ENCODE measurements at places on chromosomes 5 and 9. TPM values are rescaled to one million over a fixed set of nuclear protein-coding genes. Genes with fewer than 3 reads are reported as not detected.
A peak's percentile ranks its signal among the peaks of the same experiment; 100 is the strongest.

GRCh38 chr5:14497311-14497710 lies 84.3 kb upstream of the OTULINL start:
- no peak overlapping the region for H3K4me3 ChIP-seq
- no peaks in the 10 kb centered on the region for H3K4me1 ChIP-seq
- H3K27ac ChIP-seq = no peak overlapping the region
- H3K36me3 ChIP-seq = peaks cover 29% of the 10 kb centered on the region

Gene TLX3
- total RNA-seq = not detected

- H3K27me3 ChIP-seq = no peaks in the 10 kb centered on the region
- DNase-seq = no peak
- no peak overlapping the region for H3K27ac ChIP-seq
- no peaks in the 10 kb centered on the region for H3K36me3 ChIP-seq
- H3K4me1 ChIP-seq = no peaks in the 10 kb centered on the region
Observed at GRCh38 chr5:126137891-126138280, 285.3 kb upstream of the GRAMD2B start.

DNA sequence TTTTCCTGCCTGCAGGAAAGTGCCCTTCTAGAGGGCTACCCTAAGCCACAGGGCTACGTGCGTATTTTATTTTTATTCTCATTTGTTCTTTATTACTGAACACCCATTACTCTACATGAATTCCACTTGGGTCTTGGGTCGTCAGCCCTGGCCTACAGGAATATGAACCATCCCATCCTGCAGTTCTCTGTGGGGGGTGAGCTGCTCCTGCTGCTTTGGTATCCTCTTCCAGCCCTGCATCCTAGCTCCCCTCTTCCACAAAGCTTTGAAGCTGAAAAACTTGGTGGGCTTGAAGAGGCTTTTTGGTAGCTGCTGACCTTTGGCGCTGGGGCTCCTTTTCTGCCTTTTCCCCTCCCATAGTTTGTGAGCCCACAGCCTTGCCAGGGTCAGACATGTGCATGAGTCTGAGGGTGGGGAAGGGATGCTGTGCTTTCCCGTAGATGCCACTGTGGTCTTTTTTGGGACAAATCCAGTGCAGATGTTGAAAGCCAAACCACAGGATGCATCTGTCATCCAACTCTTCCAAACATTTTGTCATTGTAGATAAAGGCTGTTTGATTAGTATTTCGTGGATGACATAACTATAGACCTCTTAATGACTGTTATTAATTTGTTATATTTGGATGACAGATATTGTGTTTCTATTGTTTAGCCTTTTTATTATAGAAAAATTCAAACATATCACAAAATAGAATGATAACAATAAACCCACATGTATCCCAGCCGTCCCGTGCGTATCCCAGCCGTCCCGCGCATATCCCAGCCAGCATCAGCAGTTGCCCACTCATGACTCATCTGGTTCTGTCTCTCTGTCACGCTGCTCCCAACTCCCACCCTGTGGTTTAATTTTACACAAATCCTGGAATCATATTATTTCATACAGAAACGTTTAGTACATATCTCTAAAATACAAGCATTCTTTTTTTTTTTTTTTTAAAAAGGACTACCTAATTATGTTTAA lies 43.9 kb downstream of the SLC46A2 start:
- no peak overlapping the region for H3K27ac ChIP-seq
- H3K36me3 ChIP-seq = no peaks in the 10 kb centered on the region
- H3K4me3 ChIP-seq = no peak overlapping the region
- no peaks in the 10 kb centered on the region for H3K27me3 ChIP-seq

DNA sequence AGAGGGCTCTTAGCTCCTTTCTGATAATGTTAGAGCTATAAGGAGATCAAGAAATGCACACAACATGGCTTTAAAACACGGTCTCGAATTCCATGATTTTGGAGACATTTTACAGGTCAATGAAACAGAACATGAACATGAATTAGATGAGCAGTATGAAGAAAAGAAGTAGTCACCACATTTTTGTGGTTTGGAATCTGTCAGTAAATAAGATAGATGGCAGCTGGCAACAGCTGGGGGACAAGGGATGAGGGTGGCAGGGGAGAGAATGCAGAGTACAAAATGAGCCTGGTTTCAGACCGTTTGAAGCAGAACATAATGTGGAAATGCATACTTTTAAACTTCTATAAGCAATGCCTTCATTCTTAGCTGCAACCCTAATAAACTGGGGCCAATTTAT lies 107.1 kb downstream of the OXCT1 start:
- no peaks in the 10 kb centered on the region for H3K27me3 ChIP-seq
- H3K27ac ChIP-seq = no peak overlapping the region
- no peaks in the 10 kb centered on the region for H3K36me3 ChIP-seq
- H3K4me3 ChIP-seq = no peak overlapping the region
- H3K4me1 ChIP-seq = peaks cover 7% of the 10 kb centered on the region

DNA sequence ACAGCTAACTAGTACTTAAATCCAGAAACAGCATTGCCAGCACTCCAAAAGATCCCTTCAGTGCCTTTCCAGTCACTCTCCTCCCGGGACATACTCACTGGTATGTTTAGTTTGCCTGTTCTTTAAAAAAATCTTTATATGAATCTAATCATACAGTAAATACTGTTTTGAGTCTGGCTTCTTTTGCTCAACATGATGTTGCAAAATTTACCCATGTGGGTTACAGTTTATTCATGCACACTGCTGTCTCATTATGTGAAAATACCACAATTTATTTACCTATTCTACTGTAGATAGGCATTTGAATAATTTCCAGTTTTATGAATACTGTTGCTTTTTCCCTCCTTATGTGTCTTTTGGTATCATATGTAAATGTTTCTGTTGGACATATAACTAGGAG lies 13.5 kb downstream of the NDFIP1 start:
- H3K4me1 ChIP-seq = peaks cover 12% of the 10 kb centered on the region
- no peak overlapping the region for H3K4me3 ChIP-seq
- peaks cover 5% of the 10 kb centered on the region for H3K36me3 ChIP-seq
- no peak overlapping the region for H3K27ac ChIP-seq

DNA sequence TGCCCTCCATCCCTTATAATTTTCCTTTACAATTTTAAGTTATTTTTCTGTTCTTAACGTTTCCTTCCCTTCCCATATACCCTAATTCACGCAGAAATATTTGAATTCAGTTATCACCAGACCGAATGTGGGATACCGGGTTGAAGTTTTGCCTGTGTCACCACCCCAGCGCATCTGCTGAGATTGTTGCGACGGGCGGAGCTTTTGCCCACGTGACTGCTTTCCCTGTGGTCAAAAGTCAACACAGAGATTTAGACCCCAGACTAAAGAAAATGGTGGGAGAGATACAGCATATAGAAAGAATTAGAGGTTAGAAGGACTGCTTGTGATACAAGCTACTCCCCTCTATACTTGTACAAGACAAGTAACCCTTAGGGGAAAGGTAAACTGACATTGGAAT lies 326.4 kb upstream of the CTNND2 start:
- no peaks in the 10 kb centered on the region for H3K4me1 ChIP-seq
- H3K27ac ChIP-seq = no peak overlapping the region
- DNase-seq = no peak
- H3K27me3 ChIP-seq = no peaks in the 10 kb centered on the region
- H3K4me3 ChIP-seq = no peak overlapping the region

- no peak overlapping the region for H3K4me3 ChIP-seq
- DNase-seq = no peak
- no peaks in the 10 kb centered on the region for H3K4me1 ChIP-seq
- H3K27me3 ChIP-seq = no peaks in the 10 kb centered on the region
- H3K27ac ChIP-seq = peak overlapping the region; percentile 10
Observed at GRCh38 chr9:75997206-75997605, 106.7 kb downstream of the PCSK5 start.

Gene PCDHGA8
- 1.8 TPM for total RNA-seq

DNA sequence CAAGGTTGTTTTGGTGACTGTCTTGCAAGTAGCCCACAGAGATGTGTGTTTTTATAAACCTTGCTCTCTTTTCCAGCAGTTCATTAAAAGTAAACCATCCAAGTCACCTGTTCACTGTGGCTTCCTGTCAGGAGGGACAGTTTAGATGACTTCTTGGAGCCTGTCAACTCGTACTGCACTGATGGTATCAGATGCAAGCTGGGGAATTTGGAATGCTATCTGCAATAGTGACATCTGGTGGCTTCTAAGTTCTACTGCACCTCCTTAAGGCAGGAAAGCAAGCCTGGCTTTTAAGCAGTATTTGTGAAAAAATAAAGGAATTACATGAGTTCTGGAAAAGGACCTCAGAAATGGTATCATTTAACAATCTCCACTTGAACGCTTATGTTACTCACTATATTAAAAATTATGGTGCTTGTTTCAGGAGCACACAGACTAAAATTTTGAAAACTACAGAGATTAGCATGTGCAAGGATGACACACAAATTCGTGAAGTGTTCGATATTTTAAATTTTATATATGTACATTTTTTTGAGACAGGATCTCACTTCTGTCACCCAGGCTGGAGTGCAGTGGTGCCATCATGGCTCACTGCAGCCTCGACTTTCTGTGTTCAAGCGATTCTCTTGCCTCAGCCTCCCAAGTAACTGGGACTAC lies 164.0 kb downstream of the TTC39B start:
- H3K27ac ChIP-seq = no peak overlapping the region
- H3K27me3 ChIP-seq = no peaks in the 10 kb centered on the region
- no peaks in the 10 kb centered on the region for H3K4me1 ChIP-seq
- no peaks in the 10 kb centered on the region for H3K36me3 ChIP-seq
- DNase-seq = peak; percentile 74

DNA sequence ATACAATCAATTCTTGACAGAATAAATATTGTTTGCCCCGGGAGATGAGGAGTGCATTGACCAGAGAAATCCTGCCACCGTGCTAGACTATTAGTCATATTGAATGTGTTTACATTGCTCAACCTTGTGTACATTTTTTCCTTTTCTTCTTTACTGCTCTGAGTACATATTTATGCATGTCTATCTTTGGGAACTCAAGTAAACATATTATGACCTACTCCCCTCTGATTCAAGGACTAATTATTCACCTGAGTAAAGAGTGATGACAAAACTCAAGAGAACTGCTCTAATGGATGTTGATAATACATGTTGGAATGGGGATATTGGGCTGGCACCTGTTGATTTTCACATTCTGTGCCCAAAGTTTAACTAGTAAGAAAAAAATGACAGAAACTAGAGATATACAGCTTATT lies 3.9 kb upstream of the SPINK1 start:
- no peak overlapping the region for H3K27ac ChIP-seq
- H3K4me3 ChIP-seq = no peak overlapping the region
- no peaks in the 10 kb centered on the region for H3K4me1 ChIP-seq
- H3K36me3 ChIP-seq = no peaks in the 10 kb centered on the region
- DNase-seq = no peak
- H3K27me3 ChIP-seq = no peaks in the 10 kb centered on the region

Gene OR1J4
- total RNA-seq = not detected

DNA sequence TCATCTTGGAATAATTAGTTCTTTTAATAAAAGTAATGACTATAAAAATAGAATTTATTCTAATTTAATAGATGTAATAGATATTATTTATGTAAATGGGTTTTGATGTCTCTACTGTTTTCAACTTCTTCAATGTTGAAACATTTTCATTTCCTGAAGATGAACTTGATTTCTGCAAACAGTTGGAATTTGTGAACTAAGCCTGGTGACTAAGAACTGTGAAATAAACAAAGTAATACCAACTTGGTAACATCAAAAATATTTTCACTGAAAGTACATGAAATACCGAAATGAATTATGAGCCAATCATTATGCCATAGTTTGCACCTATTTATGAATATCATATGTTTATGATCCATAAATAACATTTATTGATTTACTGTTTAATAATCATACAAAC lies 143.8 kb upstream of the FGF10 start:
- DNase-seq = no peak
- H3K4me1 ChIP-seq = no peaks in the 10 kb centered on the region
- H3K4me3 ChIP-seq = no peak overlapping the region
- no peaks in the 10 kb centered on the region for H3K27me3 ChIP-seq

Gene MSMP
- 0.47 TPM for total RNA-seq

- H3K4me1 ChIP-seq = no peaks in the 10 kb centered on the region
- peaks cover 2% of the 10 kb centered on the region for H3K36me3 ChIP-seq
- no peak for DNase-seq
- no peaks in the 10 kb centered on the region for H3K27me3 ChIP-seq
- H3K27ac ChIP-seq = no peak overlapping the region
Observed at GRCh38 chr5:66080664-66081063, 63.4 kb upstream of the SREK1 start.

GRCh38 chr5:7869474-7870136 lies 657 bp downstream of the MTRR start:
- no peaks in the 10 kb centered on the region for H3K36me3 ChIP-seq
- H3K4me3 ChIP-seq = peak overlapping the region; percentile 94
- DNase-seq = peak; percentile 31
- peaks cover 12% of the 10 kb centered on the region for H3K4me1 ChIP-seq
- H3K27ac ChIP-seq = peak overlapping the region; percentile 41
- no peaks in the 10 kb centered on the region for H3K27me3 ChIP-seq

- no peaks in the 10 kb centered on the region for H3K36me3 ChIP-seq
- H3K27ac ChIP-seq = no peak overlapping the region
- no peaks in the 10 kb centered on the region for H3K4me1 ChIP-seq
- peak overlapping the region; percentile 32 for H3K4me3 ChIP-seq
- DNase-seq = peak; percentile 89
- no peaks in the 10 kb centered on the region for H3K27me3 ChIP-seq
Observed at GRCh38 chr5:73215891-73216610, 43.1 kb downstream of the TMEM174 start.

DNA sequence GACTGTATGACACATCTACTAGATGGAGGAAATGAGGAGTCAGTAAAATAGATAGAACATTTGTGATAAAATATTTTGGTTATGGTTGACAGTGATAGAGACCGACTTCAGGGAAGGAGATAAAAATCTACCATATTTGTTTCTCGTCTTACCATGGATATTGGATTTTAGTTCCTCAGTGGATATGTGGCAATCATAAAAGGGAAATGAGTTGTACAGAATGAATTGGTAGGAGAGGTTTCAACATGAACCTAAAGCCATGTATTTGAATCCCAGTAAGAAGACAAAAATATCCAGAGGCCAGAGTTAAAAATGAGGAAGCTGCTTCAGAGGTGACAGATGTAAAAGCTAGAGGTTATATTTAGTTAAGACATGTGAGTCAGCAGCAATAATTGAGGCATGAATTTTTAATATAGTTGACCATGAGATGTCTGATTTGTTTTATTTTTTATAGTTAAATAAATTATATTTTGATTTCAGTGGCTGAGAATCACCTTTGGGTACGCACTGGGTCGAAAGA lies 480.4 kb upstream of the TUSC1 start:
- H3K36me3 ChIP-seq = no peaks in the 10 kb centered on the region
- H3K4me3 ChIP-seq = no peak overlapping the region
- DNase-seq = no peak
- no peaks in the 10 kb centered on the region for H3K4me1 ChIP-seq
- no peak overlapping the region for H3K27ac ChIP-seq

GRCh38 chr5:160702934-160703333 lies 149.1 kb downstream of the ATP10B start:
- no peaks in the 10 kb centered on the region for H3K36me3 ChIP-seq
- H3K27me3 ChIP-seq = no peaks in the 10 kb centered on the region
- no peaks in the 10 kb centered on the region for H3K4me1 ChIP-seq
- no peak overlapping the region for H3K27ac ChIP-seq
- H3K4me3 ChIP-seq = no peak overlapping the region

DNA sequence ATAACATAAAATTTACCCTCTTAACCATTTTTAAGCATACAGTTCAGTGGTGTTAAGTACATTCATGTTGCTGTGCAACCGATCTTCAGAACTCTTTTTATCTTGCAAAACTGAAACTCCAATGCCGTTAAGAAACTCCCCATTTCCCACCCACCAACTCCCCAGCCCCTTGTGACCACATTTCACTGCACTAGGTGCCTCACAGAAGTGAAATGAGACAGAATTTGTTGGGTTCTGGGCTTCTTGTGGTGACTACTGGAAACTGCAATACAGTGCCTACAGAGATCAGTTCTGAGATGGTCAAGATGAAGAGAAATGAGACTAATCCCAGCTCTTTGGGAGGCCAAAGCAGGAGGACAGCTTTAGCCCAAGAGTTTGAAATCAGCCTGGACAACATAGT lies 202.1 kb upstream of the SLC30A5 start:
- no peak for DNase-seq
- H3K4me1 ChIP-seq = no peaks in the 10 kb centered on the region
- no peaks in the 10 kb centered on the region for H3K36me3 ChIP-seq
- H3K4me3 ChIP-seq = no peak overlapping the region

Data from kidney (tissue), 22 donors.